Esophagus muscularis mucosa (tissue), 4 donors: ENCODE measurements at places on chromosomes 3 and 15. TPM values are rescaled to one million over a fixed set of nuclear protein-coding genes. Genes with fewer than 3 reads are reported as not detected.

LRRC28 gene
- total RNA-seq = 24.8 TPM

PROK2 gene
- total RNA-seq = 2.0 TPM

SGO1 gene
- total RNA-seq = not detected

MB21D2 gene
- total RNA-seq = 11.5 TPM

PLSCR2 gene
- total RNA-seq = 0.69 TPM

CPNE9 gene
- total RNA-seq = not detected

ROPN1B gene
- not detected for total RNA-seq

UNC13C gene
- 0.98 TPM for total RNA-seq

MAGEF1 gene
- 41.2 TPM for total RNA-seq

RNU5B-1 gene
- total RNA-seq = not detected

MAPKBP1 gene
- 38.4 TPM for total RNA-seq

GRCh38 chr3:159765030-159765859 is 223.4 kb upstream of the IL12A start:
- H3K36me3 ChIP-seq = no peaks in the 10 kb centered on the region
- peak overlapping the region; percentile 95 for H3K4me3 ChIP-seq
- peak overlapping the region; percentile 100 for H3K27ac ChIP-seq
- no peak for DNase-seq
- H3K4me1 ChIP-seq = peaks cover 72% of the 10 kb centered on the region
- H3K27me3 ChIP-seq = no peaks in the 10 kb centered on the region

- H3K36me3 ChIP-seq = no peaks in the 10 kb centered on the region
- H3K4me1 ChIP-seq = peaks cover 24% of the 10 kb centered on the region
- DNase-seq = no peak
- H3K27me3 ChIP-seq = no peaks in the 10 kb centered on the region
Measured at GRCh38 chr15:95018888-95019545, 787.7 kb downstream of the MCTP2 start.

GRCh38 chr15:74709011-74709410 is 13.2 kb upstream of the EDC3 start:
- H3K27me3 ChIP-seq = no peaks in the 10 kb centered on the region
- no peak overlapping the region for H3K4me3 ChIP-seq
- H3K27ac ChIP-seq = no peak overlapping the region
- H3K36me3 ChIP-seq = no peaks in the 10 kb centered on the region
- DNase-seq = no peak

GRCh38 chr15:72421484-72421883 is 23.4 kb downstream of the TMEM202 start:
- H3K36me3 ChIP-seq = no peaks in the 10 kb centered on the region
- no peak overlapping the region for H3K27ac ChIP-seq
- H3K27me3 ChIP-seq = no peaks in the 10 kb centered on the region
- no peak overlapping the region for H3K4me3 ChIP-seq

GRCh38 chr15:35308802-35309201 is 223.7 kb upstream of the NANOGP8 start:
- peak overlapping the region; percentile 20 for H3K27ac ChIP-seq
- H3K4me3 ChIP-seq = no peak overlapping the region
- H3K4me1 ChIP-seq = peaks cover 43% of the 10 kb centered on the region

- H3K4me1 ChIP-seq = peaks cover 41% of the 10 kb centered on the region
- peak overlapping the region; percentile 44 for H3K4me3 ChIP-seq
- H3K27ac ChIP-seq = no peak overlapping the region
- DNase-seq = no peak
- H3K27me3 ChIP-seq = no peaks in the 10 kb centered on the region
Measured at GRCh38 chr15:74245342-74245931, 9.3 kb downstream of the CCDC33 start.

DNA sequence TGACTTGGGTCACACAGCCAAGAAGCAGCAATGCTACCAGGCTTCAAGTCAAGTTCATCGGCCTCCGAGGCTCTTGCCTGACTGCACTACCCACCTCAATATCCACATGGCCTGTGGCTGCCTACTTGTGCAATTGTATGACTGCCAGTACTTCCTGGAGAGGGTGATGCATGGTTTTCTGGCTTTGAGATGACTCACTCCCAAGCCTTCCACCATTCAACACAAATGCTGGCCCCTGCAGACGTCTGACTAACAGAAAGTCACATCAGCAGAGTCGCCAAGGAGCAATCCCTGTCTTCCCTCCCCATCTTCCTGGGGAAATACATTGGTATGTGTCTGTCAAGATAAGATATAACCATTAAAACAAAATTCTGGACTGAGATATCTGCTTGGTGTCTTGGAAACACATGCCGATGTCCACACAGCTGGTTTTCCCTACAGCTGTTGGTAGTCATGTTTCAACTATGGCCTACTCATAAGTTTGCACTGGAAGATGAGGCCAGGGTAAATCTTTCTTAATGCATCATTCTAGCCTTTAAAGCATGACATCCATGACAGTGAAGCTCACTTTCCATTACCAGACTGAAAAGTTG is 79.6 kb upstream of the SPATA12 start:
- H3K4me3 ChIP-seq = no peak overlapping the region
- H3K27ac ChIP-seq = no peak overlapping the region
- no peaks in the 10 kb centered on the region for H3K27me3 ChIP-seq
- DNase-seq = no peak
- H3K36me3 ChIP-seq = no peaks in the 10 kb centered on the region
- H3K4me1 ChIP-seq = peaks cover 19% of the 10 kb centered on the region

DNA sequence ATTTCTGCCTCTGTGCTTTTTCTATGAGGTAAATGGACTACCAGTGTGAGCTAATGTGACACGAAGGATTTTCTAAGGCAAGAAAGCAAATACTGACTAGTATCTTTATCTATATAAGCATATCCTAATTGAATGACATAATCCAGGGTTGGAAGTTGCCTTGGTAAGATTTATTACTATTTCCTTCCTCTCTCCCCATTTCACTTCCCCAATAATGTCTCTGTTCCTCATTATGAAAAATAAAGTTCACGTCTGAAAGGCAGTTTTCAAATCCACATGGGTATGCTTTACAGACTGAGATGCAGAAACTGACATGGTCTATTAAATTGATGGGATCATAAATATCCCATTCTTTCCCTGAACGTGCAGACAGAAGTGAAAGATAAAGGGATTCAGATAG is 86.0 kb downstream of the DTWD1 start:
- no peak for DNase-seq
- no peaks in the 10 kb centered on the region for H3K36me3 ChIP-seq
- no peak overlapping the region for H3K27ac ChIP-seq
- H3K27me3 ChIP-seq = no peaks in the 10 kb centered on the region

DNA sequence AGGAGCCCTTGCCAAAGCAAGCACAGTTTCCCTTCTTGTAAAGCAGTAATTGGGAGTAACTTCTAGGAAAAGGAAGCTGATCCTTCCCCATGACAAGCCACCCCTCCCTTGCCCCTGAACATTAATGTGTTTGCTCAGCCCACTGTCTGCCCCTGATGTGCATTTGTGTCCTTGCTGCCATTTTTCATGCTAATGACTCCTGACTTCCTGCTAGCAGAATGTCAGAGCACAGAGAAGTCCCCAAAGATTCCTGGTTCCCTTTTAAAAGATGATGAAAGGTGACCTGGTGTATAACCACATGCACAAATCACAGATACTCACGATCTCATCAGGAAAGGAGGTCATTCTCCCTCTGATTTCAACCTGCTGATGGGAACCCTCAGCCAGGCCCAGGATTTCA is 44.2 kb upstream of the WNT5A start:
- H3K4me3 ChIP-seq = no peak overlapping the region
- no peaks in the 10 kb centered on the region for H3K4me1 ChIP-seq
- no peak overlapping the region for H3K27ac ChIP-seq
- no peaks in the 10 kb centered on the region for H3K36me3 ChIP-seq
- DNase-seq = no peak

- DNase-seq = no peak
- no peak overlapping the region for H3K27ac ChIP-seq
- peaks cover 7% of the 10 kb centered on the region for H3K4me1 ChIP-seq
Measured at GRCh38 chr3:4270720-4271119, 32.4 kb upstream of the SETMAR start.

- DNase-seq = no peak
- H3K36me3 ChIP-seq = no peaks in the 10 kb centered on the region
- H3K4me3 ChIP-seq = peak overlapping the region; percentile 65
- H3K27me3 ChIP-seq = no peaks in the 10 kb centered on the region
- H3K27ac ChIP-seq = peak overlapping the region; percentile 91
- H3K4me1 ChIP-seq = peaks cover 42% of the 10 kb centered on the region
Measured at GRCh38 chr3:197554196-197554561, 1.6 kb downstream of the BDH1 start.

- H3K36me3 ChIP-seq = no peaks in the 10 kb centered on the region
- no peak overlapping the region for H3K27ac ChIP-seq
- H3K4me3 ChIP-seq = no peak overlapping the region
Measured at GRCh38 chr3:32646761-32647160, 38.2 kb upstream of the CNOT10 start.

GRCh38 chr3:141123677-141124410 is 72.7 kb downstream of the SPSB4 start:
- no peak overlapping the region for H3K27ac ChIP-seq
- no peaks in the 10 kb centered on the region for H3K36me3 ChIP-seq
- no peaks in the 10 kb centered on the region for H3K27me3 ChIP-seq
- peak; percentile 78 for DNase-seq
- no peaks in the 10 kb centered on the region for H3K4me1 ChIP-seq

GRCh38 chr3:102511639-102512038 is 76.8 kb downstream of the ZPLD1 start:
- no peaks in the 10 kb centered on the region for H3K27me3 ChIP-seq
- no peak for DNase-seq
- H3K36me3 ChIP-seq = no peaks in the 10 kb centered on the region
- no peak overlapping the region for H3K4me3 ChIP-seq
- H3K4me1 ChIP-seq = no peaks in the 10 kb centered on the region

GRCh38 chr15:81312790-81313543 is 11.0 kb downstream of the STARD5 start:
- H3K4me3 ChIP-seq = no peak overlapping the region
- peaks cover 24% of the 10 kb centered on the region for H3K4me1 ChIP-seq
- peak; percentile 93 for DNase-seq
- peaks cover 4% of the 10 kb centered on the region for H3K36me3 ChIP-seq

DNA sequence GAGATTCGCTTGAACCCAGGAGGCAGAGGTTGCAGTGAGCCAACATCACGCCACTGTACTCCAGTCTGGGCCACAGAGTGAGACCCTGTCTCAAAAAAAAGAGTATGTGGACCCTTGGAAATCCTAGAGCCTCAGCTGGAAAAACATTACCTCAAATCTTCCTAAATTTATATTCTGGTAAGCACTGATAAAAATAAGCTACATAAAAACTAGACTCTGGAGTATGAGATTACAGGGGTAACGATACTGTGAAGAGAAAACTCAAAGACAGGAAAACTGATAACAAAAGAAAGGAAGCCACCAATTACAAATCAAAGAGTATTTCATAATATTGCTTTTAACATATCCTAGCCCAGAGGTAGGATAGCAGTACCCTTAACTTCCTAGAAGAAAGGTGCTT is 30.3 kb downstream of the SETD2 start:
- peaks cover 31% of the 10 kb centered on the region for H3K4me1 ChIP-seq
- H3K27me3 ChIP-seq = no peaks in the 10 kb centered on the region
- H3K36me3 ChIP-seq = no peaks in the 10 kb centered on the region

GRCh38 chr3:1355691-1356090 is 262.9 kb downstream of the CNTN6 start:
- H3K4me1 ChIP-seq = no peaks in the 10 kb centered on the region
- DNase-seq = no peak
- no peaks in the 10 kb centered on the region for H3K36me3 ChIP-seq

GRCh38 chr3:141379250-141379966 is 11.1 kb downstream of the ZBTB38 start:
- H3K4me1 ChIP-seq = peaks cover 17% of the 10 kb centered on the region
- DNase-seq = no peak
- no peaks in the 10 kb centered on the region for H3K36me3 ChIP-seq
- H3K27ac ChIP-seq = no peak overlapping the region

DNA sequence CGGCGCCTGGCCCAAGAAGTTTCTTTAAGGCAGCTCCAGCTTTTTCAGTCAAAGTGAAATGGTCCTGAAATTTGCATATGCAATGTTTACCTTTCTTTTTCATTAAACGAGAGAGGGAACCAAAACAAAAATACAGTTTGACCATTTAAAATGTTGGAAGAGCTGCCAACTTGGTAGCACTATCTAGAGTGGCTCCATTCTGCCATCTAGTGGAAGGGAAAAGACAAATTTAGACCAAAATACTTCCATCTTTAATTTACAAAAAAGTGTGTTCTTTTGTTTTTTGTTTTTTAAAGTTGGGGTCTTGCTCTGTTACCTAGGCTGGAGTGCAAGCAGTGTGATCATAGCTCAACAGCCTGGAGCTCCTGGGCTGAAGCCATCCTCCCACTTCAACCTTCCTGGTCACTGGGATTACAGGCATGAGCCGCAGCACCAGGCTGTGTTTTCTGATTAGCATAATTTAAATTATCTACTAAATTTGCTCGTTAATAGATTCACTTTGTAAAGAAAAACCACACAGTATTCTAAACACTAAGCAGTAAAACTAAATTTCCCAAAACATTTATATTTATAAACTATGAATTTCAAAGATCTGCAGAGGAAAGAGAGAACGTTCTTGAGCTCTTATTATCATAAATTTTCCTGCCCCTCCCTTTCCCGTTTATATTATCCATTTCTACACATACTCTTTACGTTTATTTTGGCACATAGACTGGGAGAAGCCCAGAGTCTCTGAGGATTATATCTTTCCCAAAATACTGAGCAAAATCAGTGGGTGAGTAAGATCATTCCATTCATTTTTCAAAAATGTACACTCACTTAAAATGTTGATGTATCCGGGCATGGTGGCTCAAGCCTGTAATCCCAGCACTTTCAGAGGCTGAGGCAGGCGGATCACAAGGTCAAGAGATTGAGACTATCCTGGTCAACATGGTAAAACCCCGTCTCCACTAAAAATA is 15.4 kb upstream of the RFC4 start:
- no peak overlapping the region for H3K4me3 ChIP-seq
- H3K27ac ChIP-seq = no peak overlapping the region
- H3K4me1 ChIP-seq = peaks cover 22% of the 10 kb centered on the region
- peaks cover 21% of the 10 kb centered on the region for H3K27me3 ChIP-seq
- H3K36me3 ChIP-seq = no peaks in the 10 kb centered on the region
